ENCODE measurements at places on chromosomes 5 and 9.

GRCh38 chr5:113689647-113690046, 176.2 kb downstream of the YTHDC2 start:
- DNase-seq, result no peak

DNA sequence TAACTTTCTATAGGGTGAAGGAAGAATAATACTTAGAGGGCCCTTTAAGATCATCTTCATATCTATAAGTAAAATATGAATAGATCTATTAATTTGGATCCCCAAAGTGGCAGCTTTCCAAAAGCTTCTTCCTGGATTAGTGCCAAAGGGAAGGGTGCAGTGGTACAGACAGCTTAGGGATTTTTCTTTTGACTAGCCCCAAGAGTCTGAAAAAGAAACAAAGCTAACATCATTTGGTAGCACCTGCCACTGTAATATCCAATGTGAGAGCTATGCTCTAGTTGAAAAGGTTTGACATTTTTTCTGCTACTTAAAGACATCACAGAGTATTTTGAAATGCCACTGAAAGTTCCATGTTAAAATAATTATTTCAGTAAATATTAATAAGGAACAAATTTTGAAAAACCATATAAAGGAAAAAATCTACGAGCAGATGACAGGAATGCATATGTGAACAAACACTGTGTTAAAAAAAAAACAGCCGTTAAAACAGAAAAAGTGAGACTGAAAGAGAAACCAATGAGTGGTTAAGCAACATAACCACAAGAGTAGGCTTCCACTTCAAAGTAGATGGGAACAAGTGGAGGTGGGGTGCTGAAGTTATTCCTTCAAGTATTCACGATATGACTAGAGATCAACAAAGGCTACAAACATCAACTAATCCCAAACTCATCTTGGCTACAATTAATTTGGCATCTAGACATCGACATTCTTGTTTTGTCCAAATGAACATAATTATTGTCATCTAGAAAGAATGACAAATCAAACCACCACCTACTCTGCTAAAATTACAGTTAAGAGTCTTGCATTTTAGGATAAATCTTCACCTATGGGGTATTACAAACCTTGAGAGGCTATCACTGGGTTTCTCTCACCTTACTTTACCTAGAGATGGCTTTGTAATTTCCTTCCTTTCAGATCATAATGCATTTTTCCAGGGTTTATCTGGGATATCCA, 137.5 kb downstream of the CPLANE1 start:
- DNase-seq, result no peak

DNA sequence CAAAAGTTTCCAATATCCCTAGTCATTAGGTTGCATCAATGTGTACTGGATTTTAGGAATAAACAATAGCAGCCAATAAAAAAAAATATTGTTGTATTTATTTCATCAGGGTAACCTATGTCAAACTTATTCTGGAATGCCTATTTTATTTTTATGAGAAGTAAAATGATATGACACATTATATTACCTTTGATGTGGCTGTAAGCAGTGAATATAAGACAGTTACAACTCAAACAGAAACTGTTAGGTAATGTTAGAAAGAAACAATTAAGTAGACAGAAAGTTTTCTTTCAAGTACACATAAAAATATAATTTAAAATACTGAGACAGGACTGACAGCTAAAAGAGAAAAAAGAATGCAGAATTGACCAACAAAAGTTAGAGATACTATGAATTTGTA, 65.5 kb downstream of the GNG10 start:
- DNase-seq, result no peak

DNA sequence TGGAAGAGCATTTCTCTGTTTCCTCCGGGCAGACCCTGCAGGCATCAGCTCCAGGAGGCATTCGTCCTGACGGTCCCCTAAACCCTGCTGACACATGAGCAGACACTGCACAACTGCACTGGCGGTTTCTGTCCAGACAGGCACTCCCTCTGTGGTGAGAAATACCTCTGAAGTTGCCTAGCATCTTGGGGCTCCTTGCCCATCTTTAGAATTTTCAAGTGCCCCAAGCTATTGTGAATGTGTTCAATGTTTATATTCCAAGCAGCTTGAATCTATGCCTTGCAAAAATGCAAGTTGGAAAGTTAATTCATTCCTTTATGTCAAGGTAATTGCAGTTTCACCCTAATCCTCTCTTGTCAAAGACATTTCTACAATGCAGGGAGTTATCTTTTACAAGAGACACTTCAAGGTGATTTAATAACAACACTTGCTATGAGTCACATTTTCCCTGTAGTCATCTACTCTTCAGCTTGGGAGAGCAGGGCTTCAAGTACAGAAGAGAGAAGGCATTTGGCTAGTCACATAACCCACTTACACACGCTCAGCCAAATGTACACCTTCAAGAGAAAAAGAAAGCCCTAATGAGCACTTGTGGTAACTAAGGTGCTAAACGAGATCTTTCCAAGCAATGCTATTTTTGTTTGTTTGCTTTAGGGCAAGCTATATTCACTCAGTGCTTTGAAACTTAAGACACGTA, 302.5 kb downstream of the MLLT3 start:
- DNase-seq, result no peak

DNA sequence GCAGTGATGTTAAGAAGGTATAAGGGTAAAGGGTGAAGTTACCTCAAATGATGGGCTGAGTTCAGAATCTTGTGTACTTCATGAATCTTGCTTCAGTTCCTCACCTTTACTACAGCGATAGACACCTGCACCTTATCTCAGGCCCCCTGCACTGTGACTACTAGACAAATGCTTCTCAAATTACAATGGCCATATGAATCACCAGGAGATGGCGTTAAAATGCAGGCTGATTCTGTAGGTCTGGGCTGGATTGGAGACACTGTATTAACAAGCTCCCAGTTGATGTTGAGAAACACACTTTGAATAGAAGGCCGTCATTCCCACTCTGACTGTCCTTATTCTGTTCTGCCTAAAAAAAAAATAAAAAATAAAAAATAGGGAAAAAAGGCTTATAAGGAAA, 29.8 kb downstream of the TARS1 start:
- no peak for DNase-seq

DNA sequence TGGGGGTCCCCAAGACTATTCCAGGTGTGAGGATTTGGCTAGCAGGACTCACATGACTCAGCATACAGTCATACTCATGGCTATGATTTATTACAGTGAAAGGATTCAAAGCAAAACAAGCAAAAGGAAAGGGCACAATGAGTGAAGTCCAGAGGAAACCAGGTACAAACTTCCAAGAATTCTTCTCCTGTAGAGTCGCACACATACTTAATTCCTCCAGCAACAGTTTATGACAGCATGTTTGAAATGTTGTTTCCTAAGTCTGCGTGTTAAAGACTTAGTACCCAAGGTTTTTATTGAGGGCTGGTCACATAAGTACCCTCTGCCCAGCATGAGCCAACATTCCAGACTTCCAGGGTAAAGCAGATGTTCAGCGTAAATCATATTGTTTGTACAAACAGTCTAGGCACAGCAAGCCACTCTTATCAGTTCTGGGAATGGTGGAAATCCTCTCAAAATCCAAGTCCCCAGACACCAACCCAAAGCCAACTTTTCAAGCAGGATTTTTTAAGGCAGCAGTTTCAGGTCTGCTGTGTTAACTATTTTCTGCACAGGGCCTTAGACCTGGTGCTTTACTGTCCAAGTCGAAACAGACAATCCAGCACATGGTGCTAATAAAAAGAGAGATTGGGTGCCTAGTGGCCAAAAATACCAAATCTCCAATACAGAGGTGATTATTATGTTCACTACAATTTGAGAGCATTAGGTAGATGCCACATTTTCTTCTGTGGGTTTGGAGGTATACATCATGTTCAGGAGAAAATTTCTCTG, 18.6 kb upstream of the RICTOR start:
- no peak for DNase-seq

DNA sequence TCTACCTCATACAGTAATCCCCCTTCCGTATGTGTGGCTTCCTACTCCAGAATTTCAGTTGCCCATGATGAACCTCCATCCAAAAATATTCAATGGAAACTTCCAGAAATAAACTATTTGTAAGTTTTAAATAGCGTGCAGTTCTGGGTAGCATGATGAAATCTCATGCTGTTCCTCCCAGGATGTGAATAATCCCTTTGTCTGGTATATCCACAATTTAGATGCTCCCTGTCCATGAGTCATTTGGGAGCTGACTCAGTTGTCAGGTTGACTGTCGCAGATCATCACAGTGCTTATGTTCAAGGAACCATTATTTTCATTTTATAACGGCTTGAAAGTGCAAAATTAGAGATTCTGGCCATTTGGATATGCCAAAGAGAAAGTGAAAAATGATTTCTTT, 290.1 kb upstream of the CDH9 start:
- DNase-seq, result no peak

DNA sequence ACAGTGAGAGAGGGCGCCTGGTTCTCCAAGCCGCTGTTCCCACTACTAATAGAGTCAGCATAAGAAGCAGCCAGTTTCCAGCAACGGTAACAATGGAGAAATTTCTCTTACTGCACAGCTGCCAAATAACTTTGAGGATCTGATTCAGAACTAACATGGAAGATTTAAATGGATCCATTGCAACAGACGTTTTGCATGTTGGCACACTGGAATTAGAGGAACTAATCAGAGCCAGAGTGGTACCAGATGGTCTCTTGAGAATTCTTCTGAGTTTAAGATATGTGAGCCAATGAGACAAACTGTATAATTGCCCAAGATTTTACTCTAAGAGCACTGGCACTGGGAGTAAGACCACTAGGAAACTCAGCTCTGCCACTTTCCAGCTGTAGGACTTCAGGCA, 186.5 kb downstream of the EFNA5 start:
- DNase-seq, result no peak

GRCh38 chr5:89399548-89399947, 516.6 kb upstream of the MEF2C start:
- DNase-seq, result no peak

DNA sequence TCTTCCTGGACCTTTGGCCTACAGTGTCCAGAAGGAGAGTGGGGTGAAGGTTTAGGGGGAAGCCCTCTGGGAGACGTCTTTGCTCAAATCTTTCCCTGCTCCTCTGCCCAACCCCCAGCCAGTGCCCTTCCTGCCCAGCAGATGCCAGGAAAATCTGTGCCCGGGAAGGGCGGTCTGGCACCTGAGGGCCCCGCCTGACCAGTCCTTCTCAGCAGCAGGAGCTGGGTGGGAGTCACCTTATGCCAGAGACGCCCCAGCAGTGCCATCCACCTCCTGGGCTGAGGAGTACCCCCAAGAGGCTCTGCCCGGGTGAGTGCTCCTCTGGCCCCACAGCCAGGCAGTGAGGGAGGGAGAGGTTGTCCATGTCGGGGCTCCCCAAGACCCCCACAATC, 14.9 kb upstream of the CERCAM start:
- no peak for DNase-seq

- no peak for DNase-seq
Observed at GRCh38 chr5:169133531-169133930, 167.4 kb downstream of the SLIT3 start.

- no peak for DNase-seq
Observed at GRCh38 chr5:107532169-107532878, 138.4 kb downstream of the EFNA5 start.

DNA sequence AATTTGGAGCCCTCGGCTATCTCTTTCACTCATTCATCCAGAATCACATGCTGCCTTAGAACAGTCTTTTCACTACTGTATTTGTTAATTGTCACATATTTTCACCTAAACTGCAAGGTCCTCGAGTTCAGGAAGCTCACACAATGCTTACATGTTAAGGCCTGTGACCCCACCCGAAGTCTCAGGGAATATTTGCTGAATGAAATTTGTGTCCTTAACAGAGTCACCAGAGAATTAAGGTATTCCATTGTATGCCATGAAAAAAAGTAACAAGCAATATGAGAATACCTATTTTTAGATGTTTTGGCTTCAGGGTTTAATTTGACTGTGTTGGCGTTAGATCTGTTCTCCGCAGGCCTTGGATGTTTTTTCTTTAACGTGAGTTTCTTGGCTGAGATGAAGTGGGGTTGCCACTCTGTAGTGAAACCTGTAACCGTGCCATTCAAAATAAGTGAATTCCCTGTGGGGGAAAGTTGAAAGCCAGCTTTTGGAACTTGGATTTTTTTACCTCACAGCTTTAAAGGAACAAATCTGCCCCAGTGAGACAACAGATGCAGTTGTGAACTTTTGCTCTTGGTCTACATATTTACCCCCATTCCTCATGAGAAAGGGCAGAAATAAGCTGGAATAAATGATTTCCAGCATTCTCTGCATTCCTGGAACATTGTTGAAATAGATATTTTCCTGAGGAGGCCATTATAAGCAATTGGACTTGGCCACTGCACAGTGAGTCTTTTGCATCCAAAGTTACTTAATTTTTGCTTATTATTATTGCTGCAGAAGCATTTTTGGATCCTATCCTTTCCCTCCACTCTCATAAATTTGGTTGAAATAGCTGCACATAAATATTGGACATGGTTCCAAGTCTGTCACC, 35.9 kb upstream of the FBP1 start:
- DNase-seq, result no peak

DNA sequence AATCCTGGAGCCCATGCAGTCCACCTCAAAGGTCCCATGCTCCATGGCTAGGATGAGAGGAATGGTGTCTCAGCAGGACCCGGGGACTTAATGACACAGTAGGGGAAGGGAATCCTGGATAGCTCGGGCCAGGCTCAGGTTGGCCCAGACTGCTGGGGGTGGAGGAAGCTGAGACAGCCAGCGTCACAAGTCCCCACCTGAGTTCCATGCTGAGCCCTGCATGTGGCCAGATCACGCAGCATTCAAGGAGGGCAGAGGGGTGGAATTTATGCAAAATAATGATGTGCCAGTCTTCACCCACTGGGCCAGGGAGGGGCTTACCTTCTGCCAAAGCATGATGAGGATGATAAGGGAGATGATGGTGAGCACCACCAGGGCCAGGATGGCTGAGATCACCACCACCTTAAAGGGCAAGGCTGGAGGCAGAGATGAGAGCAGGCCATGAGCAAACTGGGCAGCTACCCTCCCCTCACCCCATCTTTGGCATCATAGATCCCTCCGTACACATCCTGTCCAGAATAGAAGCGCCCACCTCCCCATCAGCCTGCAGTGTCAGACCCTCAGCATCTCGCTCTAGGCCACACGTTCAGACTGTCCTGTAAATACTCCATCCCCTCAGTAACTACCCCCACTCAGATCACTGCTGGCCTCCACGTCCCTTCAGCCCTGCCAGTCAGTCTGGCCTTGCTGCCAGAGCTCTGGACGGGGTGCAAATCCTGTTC, 29.3 kb downstream of the PDGFRB start:
- no peak for DNase-seq

DNA sequence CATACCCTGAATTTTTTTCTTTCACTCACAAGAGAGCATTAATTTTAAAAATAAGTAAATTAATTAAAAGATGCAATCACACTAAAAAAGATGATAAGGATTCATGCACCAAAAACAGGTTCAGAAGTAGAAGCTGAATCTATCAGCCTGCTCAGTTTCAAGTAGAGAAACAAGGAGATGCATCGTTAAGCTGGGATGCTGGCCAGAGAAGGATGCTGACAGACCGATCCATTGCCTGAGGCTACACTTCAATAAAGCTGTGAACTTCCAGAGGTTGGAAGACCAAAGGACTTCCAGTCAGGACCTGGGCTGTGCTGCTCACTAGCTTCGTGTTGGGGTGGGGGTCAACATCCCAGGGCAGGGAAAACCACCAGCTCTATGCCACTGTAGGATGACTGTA, 457.7 kb downstream of the EFNA5 start:
- no peak for DNase-seq

GRCh38 chr9:137620048-137620405, 1.2 kb downstream of the EHMT1 start:
- no peak for DNase-seq

Data from mucosa of descending colon (tissue), 3 donors.